ENCODE measurements at places on chromosomes 3 and 15.

GRCh38 chr15:49644364-49644794 lies 23.5 kb downstream of the DTWD1 start:
- DNase-seq: no peak

DNA sequence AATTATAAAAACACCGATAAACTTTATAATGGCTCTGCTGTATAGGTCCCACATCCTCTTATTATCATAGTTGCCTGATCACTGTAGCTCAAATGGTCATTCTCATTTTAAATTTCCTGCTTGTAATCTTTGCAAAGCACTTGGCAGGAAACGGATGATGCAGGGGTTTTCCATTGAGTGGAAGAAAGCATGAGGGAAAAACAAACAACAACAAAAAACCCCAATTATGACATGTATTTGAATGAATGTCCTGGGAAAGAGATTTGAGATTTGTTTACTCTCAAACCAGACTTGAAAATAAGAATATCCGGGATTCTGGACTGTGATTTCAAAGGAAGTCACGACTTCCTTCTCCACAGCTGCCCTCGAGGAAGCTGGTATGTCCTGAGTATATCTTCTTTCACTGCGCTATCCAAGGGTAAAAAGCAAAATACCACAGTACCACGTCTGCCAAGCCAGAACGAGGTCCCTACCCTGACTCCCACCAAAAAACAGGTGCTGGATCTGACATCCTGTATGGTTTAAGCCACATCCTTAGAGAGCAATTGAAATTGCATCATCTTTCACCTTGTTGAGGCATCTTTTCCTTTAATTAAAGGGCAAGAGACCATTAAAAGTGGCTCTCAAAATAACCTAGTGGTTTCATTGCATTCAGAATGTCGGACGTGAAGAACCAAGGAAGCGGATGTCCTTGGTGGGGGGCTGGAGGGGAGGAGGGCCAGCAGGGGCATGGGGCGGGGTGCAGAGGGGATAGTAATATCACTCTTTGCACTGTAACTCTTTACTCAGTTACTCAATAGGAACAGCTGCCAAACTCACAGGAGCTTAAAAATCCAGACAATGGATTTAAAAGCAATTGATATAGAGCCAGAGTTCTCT lies 13.5 kb upstream of the TIPIN start:
- DNase-seq: no peak

DNA sequence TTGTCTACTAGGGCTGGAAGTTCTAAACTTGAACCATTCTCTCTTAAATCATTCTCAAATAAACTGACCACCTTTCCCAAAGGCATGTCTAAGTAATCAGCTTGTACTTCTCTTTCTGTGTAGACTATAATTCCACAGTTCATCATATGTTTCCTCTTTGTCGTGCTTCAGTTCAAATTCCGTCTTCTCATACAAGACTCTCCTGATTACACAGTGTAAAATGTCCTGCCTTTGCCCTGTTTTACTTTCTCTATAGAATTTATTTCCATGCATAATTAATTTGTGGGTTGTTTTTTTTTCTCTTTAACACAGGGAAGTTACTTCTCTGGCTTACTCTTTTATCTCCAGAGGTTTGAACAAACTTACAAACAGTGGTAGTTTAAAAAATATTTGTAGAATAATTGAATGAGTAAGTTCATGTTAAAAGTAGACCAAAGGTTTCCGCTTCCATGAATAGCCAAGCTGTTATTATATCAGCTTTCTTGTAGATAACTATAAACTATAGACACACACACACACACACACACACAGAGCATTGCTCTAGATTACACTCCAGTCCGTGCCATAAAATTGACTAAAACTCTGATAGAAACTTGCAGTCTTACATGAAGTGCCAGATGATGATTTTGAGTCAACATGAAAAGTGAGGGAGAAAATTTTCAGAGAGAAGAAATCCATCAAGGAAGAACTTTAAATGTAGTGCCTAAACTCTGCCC lies 119.0 kb downstream of the SUCNR1 start:
- no peak for DNase-seq

DNA sequence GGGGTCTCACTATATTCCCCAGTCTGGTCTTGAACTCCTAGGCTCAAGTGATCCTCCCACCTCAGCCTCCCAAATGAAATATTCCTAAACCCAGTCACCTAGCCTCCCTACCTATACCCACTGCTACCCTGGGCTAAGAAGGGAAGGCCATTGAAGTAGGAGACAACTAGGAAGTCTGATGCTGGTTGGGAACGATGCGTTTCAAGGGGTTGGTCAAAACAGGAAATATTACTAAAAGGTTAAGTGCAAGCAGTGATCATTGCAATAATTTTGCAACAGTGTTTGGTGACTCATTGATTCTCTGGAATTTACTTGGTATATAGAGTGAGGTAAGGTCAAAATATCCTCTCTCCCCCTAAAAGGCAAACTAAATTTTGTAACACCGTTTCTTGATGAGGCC lies 4.6 kb upstream of the UQCRC1 start:
- DNase-seq: peak; percentile 65

DNA sequence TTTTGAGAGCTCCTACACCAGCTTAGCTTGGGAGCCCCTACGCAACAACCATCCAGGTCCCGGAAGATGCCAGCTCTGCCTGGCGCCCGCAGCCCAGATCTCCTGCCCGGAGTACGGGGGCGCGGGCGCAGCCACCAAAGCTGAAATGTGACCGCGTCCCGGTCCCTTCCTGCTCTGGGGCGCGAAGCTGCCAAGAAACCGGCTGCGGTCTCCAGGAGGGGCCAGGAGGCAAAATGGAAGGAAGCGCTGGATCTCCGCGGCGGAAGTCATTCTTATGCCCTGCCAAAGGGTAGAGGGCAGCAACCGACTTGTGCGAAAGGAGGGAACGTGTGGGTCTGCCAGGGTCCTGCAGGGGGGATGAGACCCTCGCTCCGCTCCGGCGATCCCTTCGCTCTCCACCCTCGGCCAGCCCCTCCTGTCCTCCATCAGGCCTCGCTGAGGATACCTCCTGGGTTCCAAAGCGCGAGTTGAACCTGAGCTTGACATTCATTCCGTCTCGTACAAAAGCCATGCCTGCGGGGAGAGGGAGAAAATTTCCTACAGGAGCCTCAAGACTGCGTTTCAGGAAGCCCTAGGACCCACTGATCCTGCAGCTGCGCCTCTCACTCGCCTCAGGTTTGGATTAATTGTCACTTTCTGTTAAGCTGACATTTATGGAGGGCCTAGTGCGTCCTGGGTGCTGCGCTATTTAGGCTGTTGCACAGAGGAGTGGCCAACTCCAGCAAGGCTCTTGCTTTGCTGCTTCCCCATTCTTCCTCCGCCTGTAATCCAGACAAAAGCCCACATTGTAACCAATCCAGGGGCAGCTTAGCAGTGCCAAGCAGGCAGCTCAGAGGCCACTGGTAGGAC lies 98.3 kb upstream of the VGLL3 start:
- peak; percentile 76 for DNase-seq

- no peak for DNase-seq
These were observed 32.4 kb downstream of the SEC61A1 start for GRCh38 chr3:128084675-128085021.

DNA sequence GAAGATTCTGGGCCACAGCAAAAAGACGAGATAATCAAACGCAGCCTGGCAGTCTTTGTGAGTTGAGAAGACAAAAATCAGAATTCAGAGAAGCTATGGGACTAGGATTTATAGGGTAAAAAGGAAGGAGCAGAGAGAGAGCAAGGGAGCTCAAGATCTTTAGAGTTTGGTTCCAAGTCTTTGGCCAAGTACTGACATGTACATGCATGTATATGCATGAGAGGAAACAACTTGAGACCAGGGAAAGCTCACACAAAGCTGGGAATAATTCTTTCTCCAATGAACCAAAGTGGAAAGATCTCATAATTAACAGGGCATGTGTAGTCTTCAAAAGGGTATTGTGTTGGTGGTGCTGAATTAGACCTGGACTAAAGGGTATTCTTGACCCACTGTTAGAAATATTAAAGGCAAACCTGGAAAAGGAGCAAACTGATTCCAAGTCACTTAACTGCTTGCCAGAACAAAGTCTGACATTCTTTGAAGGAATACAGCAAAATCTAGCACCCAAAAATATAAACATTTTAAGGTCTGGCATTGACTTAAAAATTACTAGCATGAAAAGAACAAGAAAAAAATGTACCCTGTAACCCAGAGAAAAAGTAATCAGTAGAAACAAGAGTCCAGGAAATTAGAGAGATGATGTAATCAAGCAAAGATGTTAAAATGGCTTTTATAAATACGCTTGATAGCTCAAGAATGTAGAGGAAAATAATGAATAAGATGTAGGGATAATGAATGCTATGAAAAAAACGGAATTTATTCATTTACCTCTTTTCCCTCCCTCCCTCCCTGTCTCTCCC lies 226.0 kb upstream of the CGNL1 start:
- no peak for DNase-seq

GRCh38 chr3:12345141-12345561 lies 56.3 kb downstream of the PPARG start:
- DNase-seq: no peak

DNA sequence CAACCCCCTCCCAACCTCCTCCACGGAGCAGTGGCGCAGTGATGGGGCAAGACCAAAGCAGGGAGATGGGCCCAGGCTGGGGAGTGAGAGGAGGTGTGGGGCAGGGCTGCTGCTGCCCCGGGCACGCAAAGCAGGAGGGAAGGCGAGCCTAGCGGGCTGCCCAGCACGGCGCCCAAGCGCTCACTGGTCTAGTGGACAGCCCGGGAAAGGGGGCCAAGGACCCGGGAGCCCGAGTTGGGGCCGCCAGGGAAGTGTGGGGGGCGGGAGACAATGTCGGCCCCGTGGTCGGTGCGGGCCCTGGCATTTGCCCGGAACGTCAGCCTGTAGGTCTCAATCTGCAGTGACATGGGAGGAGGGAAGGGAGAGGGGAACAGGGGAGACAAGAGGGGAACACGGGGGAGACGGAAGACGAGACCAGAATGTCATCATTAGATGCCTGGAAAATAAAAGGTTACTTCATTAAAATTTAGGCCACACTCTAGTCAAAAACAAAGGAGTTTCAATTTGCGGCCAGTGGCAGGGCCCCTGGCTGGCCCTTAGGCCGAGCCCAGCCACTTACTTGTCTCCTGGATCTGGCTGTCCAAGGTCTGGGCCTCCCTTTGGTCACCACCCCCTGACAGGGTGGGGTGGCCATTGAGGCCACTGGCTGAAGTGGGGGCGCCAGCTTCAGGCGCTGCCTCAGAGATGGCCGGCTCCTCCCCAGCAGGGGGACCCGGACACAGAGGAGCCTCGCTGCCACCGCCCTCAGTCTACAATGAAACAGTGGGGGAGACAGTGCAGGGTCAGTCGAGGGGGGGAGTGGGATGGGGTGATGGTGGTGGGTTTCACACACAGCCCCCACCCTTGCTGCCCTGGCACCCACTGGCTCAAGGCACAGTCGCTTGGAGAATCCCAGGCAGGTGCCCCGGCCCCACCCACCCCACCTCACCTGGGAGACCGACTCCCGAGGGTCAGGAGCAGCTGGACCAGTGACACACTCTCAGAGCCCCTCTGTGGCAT lies 50.0 kb downstream of the DHX30 start:
- DNase-seq: no peak

DNA sequence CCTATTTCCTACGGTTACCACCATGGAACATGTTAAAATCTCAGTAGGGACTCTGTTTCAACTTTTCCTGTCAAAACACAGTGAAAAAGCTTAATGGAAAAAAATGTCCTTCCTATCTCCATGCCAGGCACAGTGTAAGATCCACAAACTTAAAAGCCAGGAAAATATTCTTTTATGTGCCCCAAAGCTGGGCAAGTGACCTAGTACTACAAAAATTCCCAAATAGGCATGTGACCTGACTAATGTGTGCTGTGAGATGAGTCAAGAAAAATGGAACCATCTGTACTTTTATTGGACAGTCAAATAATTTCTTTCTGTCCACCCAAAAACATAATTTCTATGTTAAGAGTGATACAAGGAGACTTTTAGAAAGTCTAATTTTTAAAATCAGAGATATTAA lies 406.0 kb downstream of the ZBTB20 start:
- DNase-seq: no peak

DNA sequence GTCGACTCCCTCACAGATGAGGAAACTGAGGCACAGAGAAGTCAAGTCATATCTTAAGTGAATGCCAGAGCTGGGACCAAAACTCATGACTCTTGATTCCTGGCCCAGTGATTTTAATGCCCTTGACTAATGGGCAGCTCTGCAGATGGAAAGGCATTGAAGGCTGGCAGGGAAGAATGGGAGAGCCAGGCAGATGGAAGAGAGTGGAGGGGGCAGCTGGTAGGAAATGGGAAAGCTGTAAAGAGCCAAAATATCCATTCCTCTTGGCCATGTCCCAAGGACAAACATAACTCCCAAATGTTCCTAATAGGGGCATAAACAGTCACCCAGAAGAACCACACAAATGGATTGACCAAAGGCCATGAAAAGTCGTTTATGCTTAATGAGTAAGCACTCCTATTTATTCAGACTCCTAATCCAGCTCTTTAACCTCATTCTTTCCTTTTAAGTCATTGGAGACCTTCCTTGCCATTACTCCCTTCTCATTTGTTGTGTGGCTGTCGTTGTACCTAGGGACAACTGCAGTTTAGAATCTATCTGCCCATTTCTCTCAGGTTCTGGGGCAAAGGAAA lies 330.5 kb upstream of the ROPN1 start:
- DNase-seq: no peak

DNA sequence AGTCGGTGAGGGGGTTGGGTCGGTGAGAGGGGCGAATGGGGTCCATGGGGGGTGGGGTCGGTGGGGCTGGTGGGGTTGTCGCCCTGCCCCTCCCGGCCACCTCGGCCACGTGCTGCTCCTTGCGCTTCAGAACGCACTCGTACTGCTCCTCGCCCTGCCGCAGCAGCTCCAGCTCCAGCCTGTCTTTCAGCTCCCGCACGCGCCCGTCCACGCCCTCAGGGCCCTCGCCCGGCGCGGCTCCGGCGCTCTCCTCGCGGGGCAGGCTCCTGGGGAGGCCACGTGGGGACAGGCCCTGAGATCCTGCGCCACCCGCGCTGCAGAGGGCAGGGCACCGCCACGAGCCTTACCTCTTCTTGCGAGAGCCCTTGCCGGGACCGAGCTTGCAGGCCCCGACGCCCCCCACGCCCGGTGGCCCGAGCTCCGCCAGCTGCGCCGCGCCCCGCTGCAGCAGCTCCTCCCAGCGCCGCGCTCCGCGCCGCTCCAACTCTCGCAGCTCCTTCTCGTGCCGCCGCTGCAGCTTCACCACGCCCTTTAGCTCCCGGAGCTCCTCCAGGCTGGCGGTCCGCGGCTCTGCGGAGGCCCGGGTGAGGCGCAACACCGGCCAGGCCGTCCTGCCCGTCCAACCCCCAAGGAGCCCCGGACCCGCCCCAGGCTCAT lies 8.2 kb upstream of the ANKRD63 start:
- no peak for DNase-seq

DNA sequence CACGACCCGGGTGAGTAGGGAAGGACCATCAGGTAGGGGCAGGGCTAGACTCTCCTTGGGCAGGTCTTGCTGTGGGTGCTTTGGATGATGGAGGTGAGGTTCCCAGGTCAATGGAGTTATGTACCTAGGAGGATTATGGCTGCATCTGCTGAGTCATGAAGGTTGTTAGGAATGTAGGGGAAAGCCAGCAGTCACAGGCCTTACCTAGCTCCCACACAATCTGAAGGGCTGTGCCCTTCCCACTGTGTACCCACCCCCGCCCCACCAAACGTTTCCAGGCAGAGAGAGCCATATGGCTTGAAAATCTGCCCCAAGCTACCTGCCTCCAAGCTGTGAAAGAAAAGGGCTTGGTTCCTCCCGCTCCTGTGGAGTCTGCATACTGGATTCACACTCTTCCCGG lies 573.4 kb upstream of the DPPA4 start:
- no peak for DNase-seq
